Cardiac septum (tissue), 1 donor: ENCODE measurements at places on chromosomes 12 and 14. TPM values are rescaled to one million over a fixed set of nuclear protein-coding genes. Genes with fewer than 3 reads are reported as not detected.
A peak's percentile ranks its signal among the peaks of the same experiment; 100 is the strongest.

DNA sequence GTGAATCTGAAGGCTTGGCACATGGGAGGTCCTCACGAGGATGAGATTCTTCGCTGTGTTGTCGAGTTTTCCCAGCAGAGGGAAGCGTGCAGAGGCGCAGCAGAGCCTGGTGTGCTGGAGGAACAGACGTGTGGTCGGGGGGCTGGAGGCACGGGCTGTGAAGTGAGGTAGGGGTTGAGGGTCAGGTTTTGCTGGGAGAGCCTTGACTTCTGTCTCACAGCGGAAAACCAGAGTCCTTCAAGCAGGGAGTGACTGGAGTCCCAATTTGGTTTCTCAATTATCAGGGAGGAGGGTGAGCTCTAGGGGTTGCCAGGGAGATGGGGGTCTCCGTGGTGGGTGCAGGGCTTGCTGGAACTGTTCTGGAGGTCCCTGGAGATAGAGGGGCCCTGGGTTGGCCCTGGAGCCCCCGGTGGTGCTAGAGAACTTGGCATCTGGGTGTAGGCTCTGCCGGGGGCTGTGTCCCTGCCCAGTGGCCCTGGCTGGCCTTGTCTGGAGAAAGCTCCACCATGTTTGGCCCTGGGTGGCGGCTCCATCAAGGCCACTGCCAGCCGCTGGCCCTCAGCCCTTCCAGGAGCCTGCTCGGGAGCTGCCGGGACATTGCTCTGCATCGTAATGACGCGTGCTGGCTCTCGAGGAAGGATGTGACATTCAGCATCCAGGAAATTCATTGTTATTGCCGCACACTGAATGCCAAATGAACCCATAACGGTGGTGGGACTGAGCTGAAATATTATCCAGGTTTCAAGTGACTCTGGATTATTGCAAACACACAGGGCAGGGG lies 215.7 kb downstream of the KIF26A start:
- peak; percentile 75 for DNase-seq

DNA sequence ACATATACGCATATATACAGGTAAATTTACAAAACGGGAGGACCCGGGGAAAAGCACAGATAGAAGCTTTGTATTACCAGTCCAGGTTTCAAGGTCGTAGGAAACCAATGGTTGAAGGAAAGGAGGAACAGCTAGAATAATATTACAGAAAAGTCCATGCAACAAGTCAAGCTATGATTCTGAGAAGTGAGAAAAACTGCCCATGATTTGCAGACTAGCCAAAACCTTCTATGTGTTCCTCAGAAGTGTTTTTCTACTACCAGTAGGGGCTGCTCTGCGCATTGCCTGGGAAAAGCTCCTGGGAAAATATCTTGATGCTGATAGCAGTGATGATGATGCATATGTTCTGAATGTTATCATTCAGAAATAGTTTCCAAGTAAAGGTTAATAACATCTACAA lies 2.2 kb downstream of the PDZRN4 start:
- no peak for DNase-seq

Gene BEGAIN
- total RNA-seq = 1.2 TPM

DNA sequence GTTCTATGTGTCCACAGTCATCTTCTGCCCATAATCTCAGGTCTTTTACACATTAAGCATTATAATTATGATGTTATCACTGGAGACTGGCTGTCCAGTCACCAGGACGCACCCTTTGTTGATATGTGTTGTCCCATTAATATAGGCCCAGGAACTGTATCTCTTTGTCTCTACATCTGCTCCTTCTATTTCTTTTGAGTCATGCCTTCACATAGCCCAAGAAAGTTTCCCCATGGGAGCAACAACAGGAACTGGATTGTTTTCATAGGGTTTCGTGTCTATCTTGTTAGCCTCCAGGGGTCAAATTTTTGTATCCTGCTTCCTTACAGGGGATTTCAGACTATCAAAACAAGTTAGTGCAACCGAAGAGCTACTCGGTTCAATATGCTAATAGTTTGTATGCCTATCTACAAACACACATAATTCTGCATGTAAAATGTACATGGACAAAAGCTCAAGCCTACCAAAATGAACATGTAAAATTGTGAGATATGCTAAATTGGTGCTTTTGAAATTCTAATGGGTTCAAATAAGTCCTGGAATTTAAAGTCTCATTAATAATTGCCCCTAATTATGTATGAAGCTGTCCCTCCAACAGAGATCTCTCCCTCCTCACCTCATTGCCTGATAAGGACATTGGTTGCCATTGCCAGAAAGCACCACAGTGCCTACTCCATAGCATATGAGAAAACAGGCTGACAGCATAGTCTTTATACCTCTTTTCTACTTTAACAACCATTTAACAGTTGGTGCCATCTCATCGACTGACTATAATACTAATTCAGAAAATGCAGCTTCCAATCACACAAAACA lies 99.8 kb upstream of the DIO2 start:
- DNase-seq = no peak

DNA sequence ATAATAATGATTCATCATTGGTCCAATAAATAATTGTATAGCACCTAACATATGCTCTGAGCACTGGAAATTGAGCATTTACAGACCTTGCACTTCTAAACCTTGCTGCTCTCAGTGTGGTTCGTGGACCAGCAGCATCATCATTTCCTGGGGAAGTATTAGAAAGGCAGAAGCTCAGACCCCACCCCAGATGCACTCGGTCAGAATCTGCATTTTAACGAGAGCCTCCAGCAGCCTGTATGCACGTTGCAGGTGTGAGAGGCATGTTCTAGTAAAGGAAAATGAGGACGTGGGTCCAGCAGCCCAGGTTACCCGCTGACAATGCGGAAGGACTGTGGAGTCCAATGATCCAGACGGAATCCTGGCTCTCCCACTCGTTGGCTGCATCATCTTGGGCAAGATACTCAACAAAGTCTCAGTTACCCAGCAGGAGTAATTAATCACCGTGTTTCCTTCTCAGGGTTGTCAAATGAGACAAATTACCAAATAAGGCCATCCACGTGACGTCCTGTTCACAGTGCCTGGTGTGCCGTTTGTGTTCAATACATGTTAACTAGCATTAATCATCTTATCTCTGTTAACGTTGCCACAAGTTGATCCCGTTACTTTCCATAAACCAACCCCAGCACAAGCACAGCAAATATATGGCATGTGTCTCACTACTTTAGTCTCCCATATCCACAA lies 49.2 kb upstream of the CCND2 start:
- no peak for DNase-seq

- DNase-seq = peak; percentile 93
These were observed 25.6 kb upstream of the MAP1LC3B2 start for GRCh38 chr12:116533343-116534251.

Gene TDRD9
- total RNA-seq = 3.3 TPM

- DNase-seq = no peak
These were observed 25.6 kb downstream of the AKAP6 start for GRCh38 chr14:32354716-32355115.

Gene SALL2
- 2.6 TPM for total RNA-seq

DNA sequence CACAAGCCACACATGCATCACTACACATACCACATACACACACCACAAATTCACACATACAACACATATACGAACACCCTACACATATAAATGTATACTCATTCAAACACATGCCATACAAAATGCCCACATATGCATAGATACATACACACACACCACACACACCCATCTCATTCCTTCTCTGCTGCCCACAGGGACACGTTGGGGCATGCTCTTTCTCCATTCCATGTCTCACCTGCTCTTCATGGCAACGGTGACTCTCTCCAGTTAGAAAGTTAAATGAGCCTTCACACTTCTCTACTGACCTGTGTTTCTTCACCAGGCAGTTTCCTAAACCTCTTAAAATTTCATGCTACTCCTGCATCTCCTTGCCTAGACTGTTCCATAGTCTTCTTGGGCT lies 1194.8 kb downstream of the BCL11B start:
- DNase-seq = no peak

DNA sequence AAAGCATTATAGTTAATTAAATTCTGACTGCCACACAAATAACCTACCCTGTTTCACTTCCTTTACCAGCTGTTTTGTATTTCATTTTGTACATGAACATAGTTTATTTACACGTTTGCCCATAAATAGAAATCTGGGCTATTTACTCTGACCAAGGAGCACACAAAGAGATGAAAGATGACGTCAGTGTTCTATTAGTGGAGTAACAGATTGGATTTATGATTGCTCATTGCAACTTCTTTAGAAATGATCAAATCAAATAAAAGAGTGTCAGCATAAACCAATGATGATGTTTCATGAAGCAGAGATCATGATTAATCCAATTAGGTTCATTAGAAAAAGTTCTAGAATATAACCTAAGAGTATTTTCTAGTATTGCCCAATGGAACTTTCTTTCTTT lies 12.0 kb upstream of the RTL1 start:
- no peak for DNase-seq

DNA sequence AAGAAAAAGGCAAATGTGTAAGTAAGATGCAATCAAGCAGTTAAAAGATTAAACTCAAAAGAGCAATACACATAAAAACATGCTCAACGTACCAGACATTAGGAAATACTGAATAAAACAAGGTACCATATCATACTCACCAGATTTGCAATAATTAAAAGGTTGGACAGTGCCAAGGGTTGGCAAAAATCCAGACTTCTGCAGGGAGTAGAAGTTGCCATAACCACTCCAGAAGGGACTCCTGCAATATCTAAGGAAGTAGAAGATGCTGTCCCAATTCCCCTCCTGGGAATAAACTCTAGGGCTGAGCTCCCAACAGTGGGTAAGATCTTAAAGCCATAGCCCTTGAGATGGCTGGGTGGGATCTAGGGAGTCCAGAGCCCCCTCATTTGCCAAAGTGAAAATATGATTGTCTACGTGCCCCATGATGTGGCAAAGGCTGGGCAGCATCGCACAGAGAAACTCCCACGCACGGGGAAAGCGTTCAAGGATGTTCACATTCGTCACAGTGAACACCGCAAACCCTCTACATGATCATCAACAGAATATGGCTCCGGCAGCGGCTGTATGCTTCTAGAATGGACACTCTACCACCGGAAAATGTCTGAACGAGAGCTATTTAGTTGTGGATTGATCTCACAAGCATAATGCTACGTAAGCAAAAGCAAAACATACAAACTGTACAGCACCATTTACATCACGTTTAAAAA lies 12.3 kb downstream of the KCTD10 start:
- DNase-seq = no peak

Gene IRF9
- 44.8 TPM for total RNA-seq

Gene HCAR3
- total RNA-seq = 0.54 TPM

DNA sequence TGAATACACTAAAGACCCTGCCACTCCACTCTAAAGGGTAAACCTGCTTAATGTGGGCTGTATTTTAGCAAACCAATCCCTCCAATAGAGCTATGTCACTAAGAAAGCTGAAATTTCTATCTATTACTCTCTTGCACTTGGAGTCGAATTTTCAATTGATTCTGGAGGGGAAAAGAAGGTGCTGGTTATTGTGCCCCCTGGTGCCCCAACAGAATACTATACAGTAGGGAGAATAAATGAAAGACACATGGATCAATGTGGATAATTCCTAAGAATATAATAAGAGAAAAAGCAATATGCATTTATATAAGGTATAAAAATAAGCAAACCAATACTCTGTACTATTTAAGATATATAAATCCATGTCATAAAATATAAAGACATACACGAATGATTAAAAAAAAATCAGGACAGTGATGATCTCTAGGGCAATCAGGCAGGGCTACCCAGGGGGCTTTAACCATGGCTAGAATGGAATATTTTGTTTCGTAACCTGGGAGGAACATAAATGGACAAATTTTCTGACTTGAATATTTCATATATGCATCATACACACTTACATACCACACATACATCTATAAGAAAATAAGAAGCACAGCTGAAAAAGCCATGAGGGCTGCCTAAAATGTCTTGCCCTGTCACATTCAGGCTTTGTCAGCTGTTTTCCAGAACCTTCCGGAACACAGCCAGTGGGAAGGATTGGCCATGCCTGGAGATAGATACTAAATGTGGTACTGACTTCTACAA lies 54.4 kb downstream of the EFCAB11 start:
- no peak for DNase-seq

DNA sequence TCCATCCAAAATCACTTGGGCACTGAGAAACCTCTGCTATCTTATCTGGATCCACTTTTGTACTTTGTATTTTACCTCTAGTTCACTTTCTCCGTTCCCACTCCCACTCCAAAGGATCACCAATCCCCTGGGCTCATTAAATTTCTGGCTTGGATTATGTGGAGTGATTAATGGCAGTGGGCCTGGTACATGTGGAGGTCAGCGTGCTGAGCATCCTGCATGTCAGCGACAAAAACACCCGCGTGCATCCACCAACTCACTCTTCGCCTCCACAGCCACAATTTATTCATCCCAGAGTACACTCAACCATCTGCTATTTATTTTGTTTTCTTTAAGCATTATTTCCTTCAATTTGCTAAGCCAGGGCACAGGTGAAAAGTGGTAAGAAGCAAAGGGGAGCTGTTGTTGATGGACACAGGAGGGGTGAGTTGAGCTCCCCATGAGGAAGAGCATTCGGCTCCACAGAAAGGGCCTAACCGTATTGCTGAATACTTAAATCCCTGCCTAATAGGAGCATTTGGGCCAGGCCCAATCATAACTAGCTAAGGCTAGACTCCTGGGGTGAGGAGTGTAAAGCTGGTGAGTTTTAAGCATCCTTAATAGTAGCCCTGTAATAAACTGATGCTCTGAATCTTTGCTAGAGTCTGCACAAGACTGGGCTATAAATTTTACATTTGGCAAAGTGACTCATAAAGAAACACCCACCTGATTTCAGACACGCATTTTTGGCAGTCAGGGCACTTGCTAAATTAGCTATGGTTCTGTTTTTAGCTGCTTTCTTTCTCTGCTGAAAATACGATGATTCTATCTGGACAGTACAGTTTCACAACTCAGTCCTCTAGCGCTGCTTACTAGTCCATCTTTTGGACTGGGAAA lies 137.8 kb downstream of the SLC25A21 start:
- DNase-seq = no peak

GRCh38 chr12:116094475-116094874 lies 183.0 kb downstream of the MED13L start:
- no peak for DNase-seq

Gene SPIC
- total RNA-seq = not detected

DNA sequence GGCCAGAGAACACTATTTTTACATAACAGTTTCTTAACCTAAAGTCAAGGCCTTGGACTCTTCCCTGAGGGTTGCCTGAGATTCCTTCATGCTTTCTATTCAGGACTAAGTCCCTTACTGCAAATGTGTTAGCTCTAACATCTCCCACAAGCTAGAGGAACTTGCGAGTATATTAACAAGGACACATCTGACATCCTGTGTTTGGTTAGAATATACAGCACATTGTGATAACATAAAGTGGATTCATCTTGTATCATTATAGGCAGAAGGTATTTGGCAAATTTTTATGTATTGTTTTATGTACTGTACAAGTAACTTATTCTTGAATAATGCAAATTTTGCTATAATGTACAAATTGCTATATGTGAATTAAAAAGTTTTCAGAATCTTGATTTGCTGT lies 45.5 kb downstream of the SH2B3 start:
- DNase-seq = no peak

Gene ADAM20
- 0.78 TPM for total RNA-seq

Gene APOF
- not detected for total RNA-seq

GRCh38 chr12:28620281-28620680 lies 430.0 kb downstream of the CCDC91 start:
- no peak for DNase-seq

Gene KLHDC1
- total RNA-seq = 6.6 TPM

- no peak for DNase-seq
These were observed 33.2 kb upstream of the PPP2R5C start for GRCh38 chr14:101728367-101728742.

GRCh38 chr12:98399532-98399931 lies 115.9 kb upstream of the TMPO start:
- DNase-seq = no peak

Gene KRT82
- total RNA-seq = not detected
